H54 (cell line): ENCODE measurements at places on chromosomes 6 and 20.

DNA sequence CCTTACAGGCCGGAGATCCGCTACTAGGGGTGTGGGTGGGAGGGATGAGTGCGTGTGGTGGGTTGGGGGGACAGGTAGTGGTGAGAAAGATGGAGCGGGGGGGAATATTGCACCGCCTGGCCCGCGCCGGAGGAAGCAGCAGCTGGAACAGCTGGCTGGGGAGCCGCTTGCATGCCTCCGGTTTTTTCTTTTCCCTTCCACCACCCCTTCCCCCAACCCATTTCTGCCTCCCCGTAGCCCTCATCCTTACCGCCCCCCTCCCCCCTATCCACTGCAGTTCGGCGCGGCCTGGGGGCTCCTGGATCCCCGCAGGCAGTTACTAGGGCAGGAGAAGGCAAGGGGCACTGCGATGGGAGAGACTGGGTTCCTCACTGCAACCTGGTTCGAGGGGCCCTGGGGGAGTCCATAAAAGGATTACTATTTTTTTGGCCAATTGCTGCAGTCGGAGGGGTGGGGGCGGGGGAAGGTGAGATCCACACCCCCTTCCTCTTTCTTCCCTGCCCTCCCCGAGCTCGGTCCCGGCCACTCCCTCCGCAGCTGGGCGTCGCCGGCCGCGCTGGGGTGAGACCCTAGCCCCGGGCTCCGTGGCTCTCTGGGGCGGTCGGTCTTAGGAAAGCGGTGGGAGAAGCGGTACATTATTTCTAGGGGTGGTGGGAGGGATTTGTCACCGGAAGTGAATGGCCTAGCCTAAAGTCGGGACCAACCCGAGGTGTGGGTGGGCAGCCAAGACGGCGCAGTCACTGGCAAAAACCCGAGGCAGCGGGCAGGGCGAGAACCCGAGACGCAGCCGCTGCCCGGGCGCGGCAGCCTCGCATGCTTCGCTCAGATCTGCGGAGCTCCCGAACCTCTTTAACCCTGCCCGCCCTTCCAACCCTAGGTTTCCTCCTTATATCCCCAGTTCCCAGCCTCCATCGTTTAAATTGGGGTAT is 824 bp upstream of the TBCC start:
- peak; percentile 80 for DNase-seq

DNA sequence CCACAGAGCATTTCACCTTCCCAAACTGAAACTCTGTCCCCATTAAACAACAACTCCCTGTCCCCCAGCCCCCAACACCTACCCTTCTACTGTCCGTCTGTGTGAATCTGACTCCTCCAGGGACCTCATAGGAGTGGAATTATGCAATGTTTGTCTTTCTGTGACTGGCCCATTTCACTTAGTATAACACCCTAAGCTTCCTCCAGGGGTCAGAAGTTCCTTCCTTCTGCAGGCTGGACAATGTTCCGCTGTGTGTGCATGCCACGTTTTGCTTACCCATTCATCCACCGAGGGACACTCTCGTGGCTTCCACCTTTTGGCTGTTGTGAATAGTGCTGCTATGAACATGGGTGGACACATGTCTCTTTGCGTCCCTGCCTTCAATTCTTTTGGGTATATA is 37.6 kb upstream of the MPC1 start:
- no peak for DNase-seq

- no peak for DNase-seq
These were observed 223.5 kb downstream of the MEI4 start for GRCh38 chr6:77876300-77876699.

DNA sequence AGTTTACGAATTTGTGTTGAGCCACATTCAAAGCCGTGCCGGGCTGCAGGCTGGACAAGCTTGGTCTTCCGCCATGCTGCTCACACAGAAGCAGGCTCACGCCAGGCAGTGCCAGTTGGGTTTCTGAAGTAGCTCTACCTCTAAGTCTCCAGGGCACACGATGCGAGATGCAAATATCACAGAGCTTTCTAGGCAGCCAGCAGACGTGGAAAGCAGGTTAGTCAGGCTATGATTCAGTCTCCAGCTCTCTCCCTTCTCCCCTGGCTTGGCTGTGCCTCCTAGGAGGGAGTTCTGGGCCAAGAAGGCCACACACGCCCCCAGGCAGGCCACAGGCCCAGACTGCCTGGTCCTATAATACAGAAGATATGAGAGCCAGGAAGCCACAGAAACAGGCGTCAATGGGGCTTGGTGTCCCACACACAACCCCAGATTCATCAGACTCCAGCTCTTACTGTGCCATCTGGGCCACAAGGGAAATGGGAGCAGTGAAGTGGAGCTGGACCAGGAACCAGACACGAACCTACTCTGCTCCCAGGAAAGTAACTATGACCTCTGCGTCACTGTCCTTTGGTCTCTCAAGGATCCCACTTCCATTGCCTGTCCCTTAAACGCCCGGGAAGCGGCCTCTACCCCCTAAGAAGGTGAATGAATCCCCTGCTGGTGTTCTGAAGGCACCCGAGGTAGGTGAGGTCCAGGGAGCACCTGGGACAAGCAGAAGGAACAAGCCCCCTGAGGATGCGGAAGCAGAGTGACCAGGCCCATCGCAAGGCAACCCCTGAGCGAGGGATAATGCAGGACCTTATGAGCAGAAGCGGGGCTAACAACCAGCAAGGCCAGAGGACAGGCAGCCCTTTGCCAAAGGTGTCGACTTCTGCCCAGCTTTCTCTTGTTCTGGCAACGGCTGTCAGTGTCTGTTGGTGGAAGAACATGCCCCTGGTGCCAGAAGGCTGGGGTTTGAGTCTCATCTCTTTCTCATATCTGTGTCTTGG is 61.2 kb downstream of the GFOD1 start:
- peak; percentile 67 for DNase-seq

GRCh38 chr20:17343656-17344452 is 117.0 kb downstream of the PCSK2 start:
- no peak for DNase-seq

DNA sequence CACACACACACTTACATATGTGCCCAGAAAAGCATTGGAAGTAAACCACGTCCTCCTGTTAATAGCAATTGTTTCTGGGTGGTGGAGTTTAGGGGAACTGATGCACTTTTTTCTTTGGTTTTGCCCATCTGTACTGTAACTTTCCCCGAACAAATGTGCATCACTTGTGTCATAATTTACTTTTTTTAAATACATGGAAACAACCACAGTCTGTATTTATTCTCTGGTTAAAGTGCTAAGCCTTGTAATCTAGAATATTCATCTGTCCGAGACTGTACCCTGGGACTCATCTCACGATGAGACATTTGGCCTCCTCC is 61.5 kb upstream of the CD93 start:
- no peak for DNase-seq

DNA sequence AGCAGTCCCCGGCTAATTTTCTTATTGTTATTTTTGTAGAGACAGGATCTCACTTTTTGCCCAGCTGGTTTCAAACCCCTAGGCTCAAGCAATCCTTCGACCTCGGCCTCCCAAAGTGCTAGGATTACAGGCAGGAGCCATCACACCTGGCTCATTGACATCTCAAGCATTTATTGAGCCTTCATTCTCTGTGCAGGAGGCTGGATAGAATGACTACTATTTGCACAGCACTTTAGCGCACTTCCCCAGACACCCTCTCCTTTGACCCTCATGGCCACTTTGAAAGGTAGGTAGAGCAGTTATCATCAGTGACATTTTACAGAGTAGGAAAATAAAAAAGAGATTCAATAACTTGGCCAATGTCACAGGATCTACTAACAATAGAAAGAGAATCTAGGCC is 124.0 kb upstream of the STXBP5 start:
- no peak for DNase-seq

GRCh38 chr20:11394145-11394833 is 523.4 kb upstream of the BTBD3 start:
- no peak for DNase-seq

DNA sequence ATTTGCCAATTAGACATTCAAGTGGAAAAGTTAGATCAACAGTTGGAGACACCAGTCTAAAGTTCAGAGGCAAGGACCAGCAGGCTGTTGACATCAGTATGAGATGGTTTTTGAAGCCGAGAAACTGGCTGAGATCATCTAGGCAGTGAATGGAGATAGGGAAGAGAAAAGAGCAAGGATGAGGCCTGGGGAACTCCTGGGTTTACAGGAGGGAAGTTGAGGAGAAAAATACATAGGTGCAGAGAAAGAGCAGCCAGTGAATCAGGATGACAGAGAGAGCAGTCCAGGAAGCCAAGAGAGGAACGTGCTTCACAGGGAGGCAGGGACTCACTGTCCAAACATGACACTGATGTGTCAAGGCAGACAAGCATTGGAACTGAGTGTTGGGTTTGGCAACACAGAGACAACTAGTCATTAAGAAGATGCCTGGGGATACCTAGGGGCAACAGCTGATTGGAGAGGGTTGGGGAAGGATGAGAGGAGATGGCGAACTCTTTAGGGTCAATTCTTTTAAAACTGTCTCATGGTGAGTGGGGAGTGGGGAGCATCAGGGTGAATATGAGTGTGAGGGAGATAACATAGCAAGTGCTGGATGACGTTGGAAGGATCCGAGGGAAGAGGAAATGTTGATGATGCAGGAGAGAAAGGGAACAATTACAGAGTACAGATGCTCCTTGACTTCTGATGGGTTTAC is 13.2 kb upstream of the SALL4 start:
- no peak for DNase-seq

DNA sequence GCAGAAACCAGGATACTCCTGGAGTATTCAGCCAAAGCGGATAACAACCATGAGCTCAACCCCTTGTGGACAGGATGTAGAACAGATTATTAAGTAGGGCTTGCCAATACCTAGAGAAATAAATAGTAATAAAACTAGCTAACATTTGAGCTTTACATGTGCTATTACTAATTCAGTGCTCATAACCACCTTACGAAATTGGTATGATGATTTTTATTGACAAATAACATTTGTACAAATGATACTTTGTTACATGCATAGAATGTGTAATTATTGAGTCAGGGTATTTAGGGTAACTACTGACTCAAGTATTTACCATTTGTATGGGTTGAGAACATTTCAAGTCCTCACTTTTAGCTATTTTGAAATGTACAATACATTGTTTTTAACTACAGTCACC is 287.9 kb downstream of the CDC5L start:
- DNase-seq = no peak
